Liver (tissue), 10 donors: ENCODE measurements at places on chromosomes 7 and 10. TPM values are rescaled to one million over a fixed set of nuclear protein-coding genes. Genes with fewer than 3 reads are reported as not detected.

GRCh38 chr7:20288036-20288435 lies 42.7 kb upstream of the ITGB8 start:
- no peak for DNase-seq

- no peak for DNase-seq
Observed at GRCh38 chr10:117587036-117587435, 44.5 kb downstream of the EMX2 start.

DNA sequence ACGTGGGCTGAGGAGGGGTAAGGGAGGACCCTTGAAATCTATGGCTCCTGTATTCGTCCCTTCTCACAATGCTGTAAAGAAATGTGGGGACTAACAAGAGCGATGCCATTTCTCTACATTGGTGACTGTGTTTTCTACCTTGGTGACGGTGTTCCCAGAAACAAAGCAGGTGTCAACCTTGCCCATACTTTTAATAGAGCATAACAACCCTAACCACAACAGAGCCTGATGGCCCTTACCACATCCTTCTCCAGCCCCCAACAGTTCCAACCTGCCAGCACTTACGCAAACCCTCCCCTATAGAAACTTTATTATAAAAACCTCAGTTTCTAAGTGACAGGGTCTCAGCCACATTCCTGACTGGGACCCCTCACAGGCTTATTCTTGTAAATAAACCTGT lies 28.2 kb upstream of the ADCYAP1R1 start:
- no peak for DNase-seq

DNA sequence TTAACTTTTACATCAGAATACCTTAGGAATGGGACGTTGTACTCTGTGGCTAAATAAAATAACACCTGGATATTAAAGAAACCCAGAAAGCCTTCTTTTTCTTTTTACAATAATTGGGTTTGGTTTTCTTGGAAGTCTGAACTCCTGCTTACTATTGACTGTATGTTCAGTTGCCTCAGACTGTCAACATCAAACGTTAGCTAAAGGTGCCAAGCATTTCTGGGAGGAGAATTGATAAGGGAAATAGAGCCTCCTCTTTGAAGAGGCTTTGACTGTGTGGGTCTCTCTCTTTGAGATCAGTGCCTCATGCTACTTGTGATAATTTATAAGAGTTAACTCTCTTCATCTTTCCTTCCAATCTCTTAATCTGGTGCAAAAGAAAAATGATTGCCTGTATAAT lies 224.7 kb upstream of the BMPER start:
- DNase-seq = no peak

DNA sequence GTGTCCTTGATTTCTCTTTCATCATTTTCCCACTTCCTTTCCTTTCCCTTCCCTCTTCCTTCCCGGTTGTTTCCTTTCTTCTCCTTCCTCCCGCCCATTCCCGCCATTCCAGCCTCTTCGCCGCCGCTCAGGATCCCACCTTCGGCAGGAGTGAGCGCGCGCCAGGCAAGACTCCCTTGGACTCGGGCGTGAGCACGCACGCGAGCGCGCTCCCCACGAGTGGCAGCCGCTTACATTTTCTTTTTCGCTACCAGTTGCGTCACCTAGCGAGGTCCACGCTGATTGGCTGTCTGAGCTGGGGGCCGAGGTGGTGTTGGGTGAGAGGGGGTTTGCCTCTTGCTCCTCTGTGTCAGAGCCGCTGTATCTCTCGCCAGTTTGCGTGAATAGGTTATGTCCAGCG lies 11.8 kb downstream of the ZAN start:
- no peak for DNase-seq

DNA sequence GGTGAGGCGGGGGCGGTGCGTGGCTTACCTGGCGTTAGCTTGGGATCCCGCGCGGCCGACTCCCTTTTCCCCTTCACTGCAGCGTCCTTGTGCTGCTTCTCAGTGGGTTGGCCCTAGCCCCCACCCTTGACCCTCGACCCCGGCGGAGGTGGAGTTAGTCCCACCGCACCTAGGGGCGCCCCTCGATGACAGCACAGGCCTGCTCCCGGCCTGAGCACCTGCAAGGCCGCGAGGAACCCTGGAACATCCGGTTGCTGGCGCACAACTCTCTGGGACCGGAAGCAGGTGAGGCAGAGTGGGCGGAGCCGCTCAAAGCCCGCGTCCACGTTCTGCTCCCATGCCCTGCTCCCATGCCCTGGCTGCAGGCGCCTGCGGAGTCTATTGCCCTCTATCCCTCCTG lies 266.9 kb downstream of the USP6NL start:
- DNase-seq = no peak

DNA sequence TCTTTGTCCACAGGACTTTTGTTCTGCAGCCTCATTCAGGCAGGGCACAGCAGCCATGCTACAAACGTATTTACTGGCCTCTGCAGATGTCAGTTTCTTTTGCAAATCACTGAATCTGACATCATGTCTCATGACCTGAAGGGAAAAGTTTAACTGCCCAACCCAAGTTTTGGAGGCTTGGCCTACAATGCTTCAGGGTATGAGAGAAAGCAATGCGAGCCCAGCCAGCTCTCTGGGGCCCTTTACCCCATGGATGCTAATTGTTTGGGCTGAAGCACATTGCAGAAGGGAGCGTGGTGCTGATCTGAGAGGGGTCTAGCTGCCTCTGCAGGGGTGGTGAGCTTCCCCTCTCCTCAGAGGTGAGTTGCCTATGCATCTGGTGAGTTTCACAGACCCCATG lies 179.9 kb upstream of the CXCL12 start:
- no peak for DNase-seq

GRCh38 chr10:122467701-122468100 lies 6.3 kb downstream of the HTRA1 start:
- no peak for DNase-seq

DNA sequence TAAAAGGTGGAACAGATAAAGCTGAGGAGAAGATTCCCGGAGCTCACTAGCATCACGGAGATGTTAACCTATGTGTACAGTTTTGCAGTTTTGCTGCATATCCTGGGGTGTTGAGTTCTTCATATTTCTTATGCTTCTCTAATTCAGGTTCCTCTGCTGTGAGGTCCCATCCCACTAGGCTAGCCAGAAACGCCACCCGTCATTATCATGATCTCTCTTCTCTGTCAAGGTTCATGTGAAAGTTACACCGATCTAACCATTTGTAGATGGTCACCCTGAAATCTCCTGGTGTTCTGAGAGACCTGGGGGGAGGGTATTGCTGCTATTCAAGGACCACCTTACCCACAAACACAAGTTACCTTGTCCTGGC lies 136.3 kb downstream of the CCDC71L start:
- no peak for DNase-seq

GRCh38 chr7:25847336-25848070 lies 304.5 kb upstream of the NFE2L3 start:
- no peak for DNase-seq

- DNase-seq = no peak
Observed at GRCh38 chr10:49620286-49620810, 6.5 kb downstream of the CHAT start.

GRCh38 chr10:24826009-24826408 lies 102.3 kb upstream of the ARHGAP21 start:
- no peak for DNase-seq

GRCh38 chr7:71942115-71942514 lies 470.0 kb downstream of the CALN1 start:
- no peak for DNase-seq

DNA sequence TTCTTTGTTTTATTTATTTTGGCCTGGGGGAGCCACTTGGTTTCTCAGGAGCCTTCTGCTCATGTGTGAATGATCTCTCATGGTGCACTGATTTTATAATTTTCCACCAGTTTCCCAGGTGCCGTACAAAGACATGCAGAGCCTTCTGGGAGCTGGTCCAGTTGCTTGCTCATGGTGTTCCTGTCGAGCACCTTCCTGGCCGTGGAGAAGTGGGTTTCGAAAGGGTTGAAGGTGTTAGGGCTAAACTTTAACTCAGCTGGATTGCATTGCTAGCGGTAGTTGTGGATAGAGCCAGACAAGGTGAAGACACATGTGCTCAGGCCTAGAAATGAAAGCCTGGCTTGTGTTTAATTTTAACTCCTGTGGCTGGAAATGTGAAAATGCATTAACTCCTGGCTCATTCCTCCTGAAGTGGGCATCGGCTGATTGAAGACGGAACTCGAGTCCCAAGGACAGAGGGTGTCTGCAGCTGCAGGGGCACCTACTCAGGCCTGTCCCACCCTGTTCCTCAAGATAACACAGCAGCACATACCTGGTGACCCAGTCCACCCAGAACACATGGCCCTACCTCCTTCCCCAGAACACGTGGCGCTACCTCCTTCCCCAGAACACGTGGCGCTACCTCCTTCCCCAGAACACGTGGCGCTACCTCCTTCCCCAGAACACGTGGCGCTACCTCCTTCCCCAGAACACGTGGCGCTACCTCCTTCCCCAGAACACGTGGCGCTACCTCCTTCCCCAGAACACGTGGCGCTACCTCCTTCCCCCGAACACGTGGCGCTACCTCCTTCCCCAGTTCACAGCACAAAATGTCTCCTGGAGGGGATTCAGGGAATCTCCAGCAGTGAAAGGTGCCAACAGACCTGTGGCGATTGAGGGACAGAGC lies 133.2 kb downstream of the WDR37 start:
- DNase-seq = no peak

GRCh38 chr10:104328896-104329710 lies 9.2 kb downstream of the ITPRIP start:
- no peak for DNase-seq

GRCh38 chr10:22837351-22837750 lies 90.5 kb upstream of the ARMC3 start:
- DNase-seq = no peak

GRCh38 chr7:109256762-109257560 lies 687.3 kb downstream of the DNAJB9 start:
- no peak for DNase-seq

GRCh38 chr7:134890246-134891240 lies 95.8 kb upstream of the AGBL3 start:
- DNase-seq = no peak

- no peak for DNase-seq
Observed at GRCh38 chr10:121791761-121792160, 136.1 kb downstream of the ATE1 start.

DNA sequence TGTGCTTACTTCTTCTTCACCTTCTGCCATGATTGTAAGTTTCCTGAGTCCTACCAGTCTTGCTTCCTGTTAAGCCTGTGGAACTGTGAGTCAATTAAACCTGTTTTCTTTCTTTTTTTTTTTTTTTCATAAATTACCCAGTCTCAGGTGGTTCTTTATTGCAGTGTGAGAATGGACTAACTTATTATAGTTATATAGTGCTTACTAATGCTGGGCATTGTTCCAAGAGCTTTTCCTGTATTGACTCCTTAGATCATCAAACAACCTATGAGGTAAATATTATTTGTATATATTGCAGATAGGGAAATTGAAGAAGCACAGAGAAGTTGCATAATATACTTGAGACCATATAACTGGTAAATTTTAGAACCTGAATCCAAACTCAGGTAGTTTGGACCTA lies 98.1 kb downstream of the MBL2 start:
- no peak for DNase-seq

GRCh38 chr10:61860964-61861758 lies 40.3 kb upstream of the ARID5B start:
- DNase-seq = no peak

DNA sequence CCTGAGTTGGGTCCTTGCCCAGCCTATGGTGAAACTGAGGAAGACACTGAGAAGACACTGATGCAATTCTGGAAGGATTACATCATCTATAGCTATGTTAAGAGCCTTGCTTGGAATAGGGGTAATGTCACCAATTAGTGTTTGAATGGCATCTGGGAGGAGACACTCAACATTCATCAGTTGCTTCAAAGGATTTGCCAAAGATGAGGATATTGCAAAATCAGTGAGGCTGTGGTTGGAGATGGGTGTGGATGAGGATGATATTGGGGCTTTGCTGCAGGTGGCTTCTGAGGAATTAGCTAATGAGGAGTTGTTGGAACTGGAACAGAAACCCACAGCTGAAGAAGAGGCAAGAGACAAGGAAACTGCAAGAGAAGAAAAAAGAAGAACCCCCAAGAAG lies 146.7 kb upstream of the SP4 start:
- no peak for DNase-seq

- DNase-seq = peak; percentile 64
Observed at GRCh38 chr7:47327698-47328391, 254.1 kb downstream of the TNS3 start.

DNA sequence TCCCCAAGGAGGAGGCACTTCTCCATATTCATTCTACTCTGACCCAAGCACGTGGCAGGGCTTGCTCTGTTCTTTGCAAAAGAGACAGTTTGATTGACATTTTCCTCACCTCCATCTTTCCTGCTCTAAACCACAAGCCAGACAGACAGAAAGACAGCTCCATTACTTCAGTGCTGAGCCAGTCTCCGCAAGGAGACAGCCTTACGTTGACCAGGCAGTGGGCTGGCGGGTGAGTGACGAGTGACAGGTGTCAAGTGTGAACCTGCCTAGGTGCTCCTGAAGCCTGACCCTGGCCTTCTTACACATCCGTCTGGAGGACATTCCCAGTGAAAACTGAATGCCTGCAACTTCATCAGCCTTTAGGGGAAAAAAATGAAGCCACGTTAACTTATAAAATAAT lies 314.6 kb downstream of the TNS3 start:
- DNase-seq = no peak

- no peak for DNase-seq
Observed at GRCh38 chr7:126305671-126306070, 947.1 kb downstream of the GRM8 start.

DNA sequence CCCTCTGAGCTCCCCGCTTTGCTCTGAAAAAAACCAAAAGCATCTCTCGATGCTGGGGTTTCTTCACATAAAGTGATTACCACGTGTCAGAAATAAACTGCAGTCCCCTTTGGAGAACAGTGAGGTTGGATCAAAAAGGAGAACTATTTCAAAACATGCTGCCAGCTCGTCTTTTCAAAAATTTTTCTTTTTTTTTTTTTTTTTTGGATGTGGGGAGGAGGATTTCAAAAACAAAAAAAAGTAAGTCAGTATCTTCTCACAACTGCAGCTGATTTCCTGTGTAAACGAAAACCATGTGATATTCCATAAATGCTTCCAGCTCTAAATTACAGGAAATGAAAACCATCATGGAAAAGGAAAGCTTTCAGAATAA lies 155.0 kb upstream of the LYZL2 start:
- no peak for DNase-seq

GRCh38 chr7:40133561-40134427 lies 628 bp downstream of the MPLKIP start:
- DNase-seq = no peak

- no peak for DNase-seq
Observed at GRCh38 chr10:82969405-82969804, 1094.4 kb downstream of the NRG3 start.

SYT15B gene
- total RNA-seq = 2.8 TPM

PTN gene
- 4.8 TPM for total RNA-seq

SPDYE16 gene
- 0.17 TPM for total RNA-seq

ELOVL3 gene
- total RNA-seq = not detected

NKX2-3 gene
- total RNA-seq = 0.09 TPM

HK1 gene
- total RNA-seq = 166 TPM

VPS37D gene
- 3.3 TPM for total RNA-seq

LIPM gene
- total RNA-seq = not detected

LAMTOR4 gene
- 39.8 TPM for total RNA-seq
